Osteoblast (primary cell): ENCODE measurements at places on chromosomes 2 and 18. TPM values are rescaled to one million over a fixed set of nuclear protein-coding genes. Genes with fewer than 3 reads are reported as not detected.
A peak's percentile ranks its signal among the peaks of the same experiment; 100 is the strongest.

DNA sequence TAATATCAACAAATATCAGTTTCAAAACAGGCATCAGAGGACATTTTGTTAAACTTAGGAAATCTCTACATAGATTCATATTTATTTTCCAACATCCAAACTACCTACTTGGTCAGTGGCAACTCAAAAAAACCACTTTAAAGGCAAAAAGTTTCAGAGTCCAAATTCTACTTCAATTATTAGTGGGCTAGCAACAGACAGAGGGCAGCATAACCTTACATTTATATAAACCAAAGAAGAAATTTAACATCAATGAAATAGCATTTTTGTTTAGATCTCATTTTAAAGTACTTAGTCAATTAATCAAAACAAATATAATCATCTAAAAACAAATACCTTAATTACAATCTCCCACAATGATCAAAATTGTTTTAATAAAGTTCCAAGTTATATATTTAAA is 33.3 kb downstream of the RTTN start:
- DNase-seq = no peak
- H3K36me3 ChIP-seq = no peaks in the 10 kb centered on the region
- H3K4me1 ChIP-seq = no peaks in the 10 kb centered on the region
- H3K27me3 ChIP-seq = no peaks in the 10 kb centered on the region
- H3K4me3 ChIP-seq = no peak overlapping the region

DNA sequence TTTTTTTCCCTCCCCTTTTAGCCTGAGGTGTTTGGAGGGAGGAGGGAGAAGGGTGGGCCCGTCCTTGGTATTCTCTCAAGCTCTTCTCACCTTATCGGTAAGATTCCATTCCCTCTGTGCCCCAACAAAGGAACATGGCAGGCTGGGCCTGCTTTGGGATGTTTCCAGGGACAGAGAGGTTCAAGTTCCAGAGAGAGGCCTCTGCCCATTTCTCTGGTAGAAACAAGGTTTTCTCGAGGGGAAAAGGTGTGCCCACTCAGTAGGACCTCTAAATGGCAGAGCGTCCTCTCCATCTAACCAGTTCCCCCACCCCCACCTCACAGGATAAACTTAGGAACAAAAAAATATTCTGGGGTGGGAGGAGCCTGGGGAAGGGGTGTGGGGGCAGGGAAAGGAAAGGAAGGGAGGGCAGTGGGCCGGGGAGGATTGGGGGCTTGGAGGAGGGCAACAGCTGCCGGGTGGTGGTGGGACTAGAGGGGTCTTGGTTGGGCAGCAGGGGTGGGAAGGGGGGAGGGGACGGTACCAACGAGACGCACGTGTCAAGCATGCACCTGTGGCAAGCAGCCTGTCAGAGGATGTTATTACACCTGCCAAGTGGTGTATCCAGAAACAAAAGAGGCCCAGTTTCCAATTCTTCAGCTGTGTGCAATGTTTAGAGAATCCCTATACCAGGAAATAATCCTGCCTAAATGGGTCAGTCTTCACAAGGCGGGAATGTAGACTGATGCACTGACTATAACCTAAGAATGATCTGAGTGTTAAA is 2.1 kb downstream of the PCBP1 start:
- no peaks in the 10 kb centered on the region for H3K27me3 ChIP-seq
- peak overlapping the region; percentile 100 for H3K27ac ChIP-seq
- no peak for DNase-seq
- peaks cover 9% of the 10 kb centered on the region for H3K36me3 ChIP-seq
- peak overlapping the region; percentile 96 for H3K4me3 ChIP-seq

- H3K27ac ChIP-seq = no peak overlapping the region
- peaks cover 73% of the 10 kb centered on the region for H3K36me3 ChIP-seq
- H3K27me3 ChIP-seq = no peaks in the 10 kb centered on the region
- no peak for DNase-seq
- no peak overlapping the region for H3K4me3 ChIP-seq
- no peaks in the 10 kb centered on the region for H3K4me1 ChIP-seq
Measured at GRCh38 chr2:86488561-86489250, 47.5 kb downstream of the KDM3A start.

- H3K27me3 ChIP-seq = no peaks in the 10 kb centered on the region
- H3K4me1 ChIP-seq = peaks cover 30% of the 10 kb centered on the region
- no peak overlapping the region for H3K4me3 ChIP-seq
- no peaks in the 10 kb centered on the region for H3K36me3 ChIP-seq
Measured at GRCh38 chr18:22549260-22549937, 131.7 kb upstream of the CTAGE1 start.

Gene STEAP3
- 27.4 and 40.9 TPM in 2 replicates for total RNA-seq

GRCh38 chr2:221310730-221311129 is 261.4 kb downstream of the EPHA4 start:
- H3K4me3 ChIP-seq = no peak overlapping the region
- H3K27me3 ChIP-seq = no peaks in the 10 kb centered on the region
- no peaks in the 10 kb centered on the region for H3K36me3 ChIP-seq
- H3K4me1 ChIP-seq = no peaks in the 10 kb centered on the region

GRCh38 chr2:176817061-176817565 is 395.5 kb upstream of the HNRNPA3 start:
- H3K27me3 ChIP-seq = no peaks in the 10 kb centered on the region
- no peak overlapping the region for H3K4me3 ChIP-seq
- no peaks in the 10 kb centered on the region for H3K4me1 ChIP-seq
- no peaks in the 10 kb centered on the region for H3K36me3 ChIP-seq
- H3K27ac ChIP-seq = no peak overlapping the region

- no peak for DNase-seq
- H3K36me3 ChIP-seq = peaks cover 22% of the 10 kb centered on the region
- H3K4me3 ChIP-seq = no peak overlapping the region
- H3K4me1 ChIP-seq = peaks cover 5% of the 10 kb centered on the region
- H3K27ac ChIP-seq = peak overlapping the region; percentile 25
Measured at GRCh38 chr18:21571772-21572171, 28.7 kb downstream of the ESCO1 start.

- H3K27ac ChIP-seq = no peak overlapping the region
- DNase-seq = peak; percentile 63
- peaks cover 4% of the 10 kb centered on the region for H3K4me1 ChIP-seq
- H3K4me3 ChIP-seq = no peak overlapping the region
Measured at GRCh38 chr2:233829193-233830110, 24.9 kb downstream of the HJURP start.

Gene HOXD12
- not detected in 2 replicates for total RNA-seq

Gene TUBA4A
- 11.9 and 13.6 TPM in 2 replicates for total RNA-seq

GRCh38 chr18:47316924-47317323 is 65.5 kb upstream of the SKOR2 start:
- no peak overlapping the region for H3K4me3 ChIP-seq
- no peaks in the 10 kb centered on the region for H3K4me1 ChIP-seq
- H3K27me3 ChIP-seq = no peaks in the 10 kb centered on the region
- DNase-seq = no peak

DNA sequence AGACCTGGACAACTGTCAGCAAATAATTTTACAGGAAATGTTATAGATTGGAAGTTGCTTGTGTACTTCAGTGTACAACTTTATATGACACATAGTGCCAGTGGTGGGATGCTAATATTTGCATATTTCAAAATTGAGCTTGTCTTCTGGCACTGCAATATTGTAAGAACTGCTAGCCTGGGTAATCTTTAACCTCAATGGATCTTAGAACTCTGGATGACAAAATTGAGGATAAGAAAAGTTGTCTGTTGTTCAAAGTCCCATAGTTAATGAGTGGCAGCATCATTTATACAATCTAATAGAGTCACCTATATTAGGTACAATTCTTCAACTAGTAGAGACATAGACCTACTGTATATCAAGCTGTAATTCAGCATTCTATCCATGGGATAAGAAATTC is 110.3 kb downstream of the MEIS1 start:
- H3K4me3 ChIP-seq = no peak overlapping the region
- H3K27ac ChIP-seq = no peak overlapping the region
- peaks cover 3% of the 10 kb centered on the region for H3K36me3 ChIP-seq
- no peaks in the 10 kb centered on the region for H3K4me1 ChIP-seq
- H3K27me3 ChIP-seq = no peaks in the 10 kb centered on the region

Gene MAPK4
- not detected in 2 replicates for total RNA-seq

Gene ABCA12
- under 0.01 TPM in 2 replicates for total RNA-seq

- H3K4me3 ChIP-seq = no peak overlapping the region
- H3K27ac ChIP-seq = no peak overlapping the region
- H3K36me3 ChIP-seq = no peaks in the 10 kb centered on the region
Measured at GRCh38 chr2:190093793-190094192, 31.3 kb upstream of the MSTN start.

Gene LAMA3
- 8.3 and 33.3 TPM in 2 replicates for total RNA-seq

GRCh38 chr18:23369266-23369665 is 83.8 kb upstream of the RIOK3 start:
- H3K4me1 ChIP-seq = peaks cover 18% of the 10 kb centered on the region
- H3K27ac ChIP-seq = no peak overlapping the region
- no peaks in the 10 kb centered on the region for H3K36me3 ChIP-seq
- H3K4me3 ChIP-seq = no peak overlapping the region

DNA sequence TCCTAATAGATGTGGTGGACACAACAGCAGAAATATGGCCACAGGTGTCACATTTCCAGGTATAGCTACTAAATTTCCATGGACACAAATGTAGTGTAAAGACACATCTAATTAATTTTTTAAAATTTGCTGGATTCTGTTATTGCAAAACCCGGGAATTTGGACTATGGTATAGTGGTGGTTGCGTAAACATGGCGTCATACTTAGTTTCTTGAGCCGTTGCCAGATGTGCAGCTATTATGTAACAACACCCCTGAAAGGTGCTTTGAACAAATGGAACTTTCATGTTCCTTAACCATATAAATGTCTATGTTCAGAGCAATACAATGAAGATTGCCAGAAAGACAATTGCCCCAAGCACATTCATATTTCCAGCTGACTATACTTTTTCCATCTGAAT is 85.9 kb downstream of the HRH4 start:
- no peak overlapping the region for H3K27ac ChIP-seq
- DNase-seq = no peak
- no peak overlapping the region for H3K4me3 ChIP-seq

DNA sequence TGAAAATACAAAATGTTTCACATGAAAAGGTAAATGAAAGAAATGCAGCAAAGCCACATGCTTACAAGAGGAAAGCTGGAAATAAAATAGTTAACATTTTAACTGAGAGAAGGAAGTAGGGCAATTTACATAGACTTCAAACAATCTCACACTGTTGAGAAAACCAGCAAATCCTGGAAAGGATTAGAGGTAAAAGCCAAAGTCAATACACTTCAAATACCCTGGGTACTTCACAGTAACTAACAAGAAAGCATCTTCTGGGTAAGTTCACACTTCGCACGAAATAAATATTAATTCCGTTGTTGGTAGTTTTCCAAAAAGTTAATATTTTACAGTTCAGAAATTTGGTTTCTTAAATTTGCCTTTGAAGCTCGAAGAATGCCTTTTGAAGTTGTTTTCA is 3.5 kb upstream of the ERICH2 start:
- H3K4me3 ChIP-seq = no peak overlapping the region
- H3K4me1 ChIP-seq = peaks cover 6% of the 10 kb centered on the region
- no peak overlapping the region for H3K27ac ChIP-seq
- H3K36me3 ChIP-seq = no peaks in the 10 kb centered on the region
- DNase-seq = no peak
- H3K27me3 ChIP-seq = peaks cover 7% of the 10 kb centered on the region

Gene SERPINB12
- total RNA-seq = not detected in 2 replicates

Gene CHN1
- 33.7 and 54.5 TPM in 2 replicates for total RNA-seq

DNA sequence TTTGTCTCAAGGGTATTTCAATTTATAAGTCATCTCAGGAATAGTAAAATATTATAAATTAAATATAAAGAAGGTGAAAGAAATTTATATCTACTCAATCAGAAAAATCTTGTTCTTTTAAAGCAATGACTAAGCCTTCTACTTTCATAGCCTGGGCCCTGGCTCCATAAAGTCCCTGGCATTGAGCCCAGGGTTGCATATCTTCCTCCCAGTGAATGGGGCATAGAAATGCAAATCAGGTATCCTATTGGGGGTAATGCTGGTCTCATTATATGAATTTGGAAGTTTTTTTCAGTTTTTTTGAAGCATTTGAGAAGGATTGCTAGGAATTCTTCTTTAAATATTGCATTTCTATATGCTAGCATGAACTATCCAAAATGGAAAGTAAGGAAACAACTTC is 73.9 kb upstream of the MC2R start:
- no peak overlapping the region for H3K27ac ChIP-seq
- no peaks in the 10 kb centered on the region for H3K36me3 ChIP-seq
- DNase-seq = no peak

GRCh38 chr2:12737297-12737696 is 20.6 kb downstream of the TRIB2 start:
- H3K36me3 ChIP-seq = peaks cover 91% of the 10 kb centered on the region
- H3K27me3 ChIP-seq = no peaks in the 10 kb centered on the region
- no peak overlapping the region for H3K27ac ChIP-seq
- H3K4me1 ChIP-seq = peaks cover 3% of the 10 kb centered on the region

DNA sequence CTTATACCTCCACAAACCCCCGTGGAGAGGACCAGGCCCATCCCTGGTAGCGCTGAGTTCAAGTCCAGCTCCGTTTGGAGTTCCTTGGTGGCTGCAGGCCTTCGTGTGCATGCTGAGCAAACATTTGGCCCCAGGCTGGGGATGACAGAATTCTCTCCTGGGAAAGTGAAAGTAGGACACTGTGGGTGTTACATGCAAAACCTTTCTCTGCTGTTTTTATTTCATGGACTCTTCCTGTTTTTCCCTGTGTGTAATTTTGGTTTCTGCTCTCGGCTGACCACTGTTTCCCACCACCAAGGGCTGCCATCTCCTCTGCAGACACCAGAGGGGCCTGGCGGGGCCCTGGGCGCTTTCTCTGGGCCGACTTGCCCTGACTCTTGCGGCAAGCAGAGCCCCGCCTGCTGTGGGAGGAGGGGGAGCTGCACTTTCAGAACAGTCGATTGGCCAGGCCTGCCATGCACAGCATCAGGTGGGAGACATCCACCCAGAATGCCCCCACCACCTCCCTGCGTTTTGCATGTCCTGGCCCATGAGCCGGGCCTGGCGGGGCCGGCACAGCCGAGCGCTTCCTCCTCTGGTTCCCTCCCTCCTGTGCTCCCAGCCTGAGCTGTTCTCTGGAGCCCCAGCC is 102.4 kb downstream of the CABLES1 start:
- H3K36me3 ChIP-seq = peaks cover 10% of the 10 kb centered on the region
- H3K27ac ChIP-seq = peak overlapping the region; percentile 87
- peaks cover 22% of the 10 kb centered on the region for H3K4me1 ChIP-seq
- peak overlapping the region; percentile 58 for H3K4me3 ChIP-seq

GRCh38 chr2:79275863-79276262 is 116.3 kb upstream of the REG3A start:
- no peaks in the 10 kb centered on the region for H3K4me1 ChIP-seq
- no peaks in the 10 kb centered on the region for H3K36me3 ChIP-seq
- no peaks in the 10 kb centered on the region for H3K27me3 ChIP-seq
- H3K27ac ChIP-seq = no peak overlapping the region
- DNase-seq = no peak
- H3K4me3 ChIP-seq = no peak overlapping the region

Gene HMSD
- under 0.01 and 1.4 TPM in 2 replicates for total RNA-seq
